ENCODE measurements at places on chromosomes 12 and 14.

DNA sequence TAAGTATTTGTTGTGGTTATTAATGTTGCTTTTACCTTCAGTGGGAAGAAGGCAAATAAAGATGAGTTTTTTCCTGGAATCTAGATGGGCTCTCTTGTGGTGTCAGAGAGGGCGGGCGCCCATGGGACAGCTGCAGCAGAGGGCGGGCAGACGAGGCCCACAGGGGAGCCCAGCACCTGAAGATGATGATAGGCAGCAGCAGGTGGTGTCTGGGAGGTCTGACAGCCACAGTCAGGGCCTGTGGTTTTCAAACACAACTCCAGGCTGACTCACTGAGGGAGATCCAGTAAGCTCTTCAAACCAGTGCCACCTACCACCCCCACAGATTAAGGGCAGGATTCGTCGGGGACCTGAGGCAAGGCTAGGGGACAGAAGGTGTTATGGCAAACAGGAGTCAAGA is 42.8 kb downstream of the NKX2-1 start:
- no peak for DNase-seq

- DNase-seq: no peak
Observed at GRCh38 chr14:44453433-44454171, 53.5 kb downstream of the FSCB start.

DNA sequence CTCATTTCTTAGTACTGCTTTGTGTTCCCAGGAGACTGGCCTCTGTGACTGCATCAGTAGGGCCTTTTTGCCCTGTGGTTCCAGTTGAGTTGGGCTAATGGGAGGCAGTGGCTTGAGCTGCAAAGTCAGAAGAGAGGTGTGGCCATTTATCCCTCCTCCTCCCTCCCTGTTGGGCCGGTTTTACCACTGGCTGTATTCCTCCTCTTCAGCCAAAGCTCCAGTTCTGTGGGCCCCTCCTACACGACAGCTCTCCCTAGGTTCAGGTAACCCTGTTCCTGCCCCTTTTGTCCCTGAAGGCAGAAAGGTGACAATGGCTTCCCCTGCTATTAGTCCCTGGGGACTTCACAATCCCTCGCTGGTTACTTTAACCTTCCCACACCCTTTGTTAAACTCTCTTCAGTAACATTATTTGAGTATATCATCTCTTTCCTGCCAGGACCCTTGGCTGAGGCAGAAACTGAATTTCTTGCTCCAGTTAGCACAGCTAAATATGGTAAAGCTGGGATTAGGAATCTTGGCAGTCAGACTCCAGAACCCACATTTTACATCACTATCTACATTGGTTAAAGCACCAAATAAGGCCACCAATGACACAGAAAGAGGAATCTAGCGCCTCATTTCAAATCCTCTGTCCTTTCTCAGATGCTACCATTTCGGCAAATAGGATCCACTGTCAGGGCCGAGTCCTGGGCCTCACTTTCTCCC is 121.9 kb upstream of the SLC35F4 start:
- DNase-seq: no peak

- DNase-seq: peak; percentile 69
Observed at GRCh38 chr14:101823511-101824120, 62.1 kb downstream of the PPP2R5C start.

- DNase-seq: no peak
Observed at GRCh38 chr14:58796242-58797009, 158.7 kb downstream of the DACT1 start.

GRCh38 chr14:77469539-77469938 is 11.6 kb downstream of the AHSA1 start:
- no peak for DNase-seq

DNA sequence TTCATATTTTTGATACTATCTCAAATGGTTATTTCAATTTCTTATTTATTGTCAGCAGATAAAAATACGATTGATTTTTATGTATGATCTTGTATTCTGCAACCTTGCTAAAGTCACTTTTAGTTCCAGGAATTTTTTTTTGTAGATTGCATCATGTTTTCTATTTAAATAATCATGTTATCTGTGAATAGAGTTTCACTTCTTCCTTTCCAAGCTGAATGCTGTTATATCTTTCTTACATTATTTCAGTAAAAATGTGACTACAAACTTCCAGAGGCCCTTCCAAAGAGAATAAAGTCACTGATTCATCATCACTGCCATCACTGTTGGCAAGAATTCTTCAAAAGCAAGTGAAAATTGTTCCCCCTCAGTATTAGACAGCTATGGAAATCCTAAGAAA is 104.7 kb upstream of the RAP1B start:
- no peak for DNase-seq

GRCh38 chr14:29925736-29926135 is 1.9 kb downstream of the PRKD1 start:
- no peak for DNase-seq

Data from activated CD8-positive, alpha-beta memory T cell treated with anti-CD3 and anti-CD28 coated beads for 1 hour (primary cell).